ENCODE measurements at places on chromosomes 16 and 17. TPM values are rescaled to one million over a fixed set of nuclear protein-coding genes. Genes with fewer than 3 reads are reported as not detected.

DNA sequence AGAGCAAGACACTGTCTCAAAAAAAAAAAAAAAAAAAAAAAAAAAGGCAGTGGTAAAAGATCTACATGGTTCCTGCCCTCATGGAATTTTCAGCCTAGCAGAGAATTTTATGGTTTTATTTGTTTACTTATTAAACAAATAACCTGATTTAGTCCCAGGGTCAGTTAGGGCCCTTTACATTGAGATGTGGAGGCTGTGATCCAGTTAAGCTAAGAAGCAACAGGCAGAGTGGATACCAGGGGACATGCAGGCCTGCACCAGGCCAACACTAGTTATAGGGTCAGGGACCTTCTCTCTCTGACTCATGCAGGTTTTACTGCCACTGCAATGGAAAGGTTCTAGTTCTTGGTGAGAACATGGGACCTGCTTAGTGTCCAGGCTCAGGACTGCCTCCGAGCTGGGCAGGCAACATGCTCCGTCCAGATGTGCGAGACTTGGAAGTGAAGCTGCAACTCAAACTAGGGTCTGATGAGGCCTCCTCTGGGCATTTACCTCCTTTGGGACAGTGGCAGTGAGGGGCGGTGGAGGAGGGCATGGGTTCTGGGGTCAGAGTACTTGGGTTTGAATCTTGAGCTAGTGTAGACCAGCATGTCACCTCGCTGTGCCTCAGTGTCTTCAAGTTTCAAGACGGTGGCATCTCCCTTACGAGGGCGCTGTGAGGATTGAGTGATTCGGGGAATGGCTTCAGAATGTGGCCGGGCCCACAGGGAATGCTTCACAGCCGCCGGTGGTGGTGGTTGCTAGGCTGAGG is 301.8 kb downstream of the CPPED1 start:
- DNase-seq = no peak

The CIBAR2 gene
- total RNA-seq = 12.2 TPM

The TMIGD1 gene
- not detected for total RNA-seq

GRCh38 chr17:81049973-81050551 is 15.1 kb downstream of the BAIAP2 start:
- peak; percentile 90 for DNase-seq

The TOX3 gene
- 7.2 TPM for total RNA-seq

DNA sequence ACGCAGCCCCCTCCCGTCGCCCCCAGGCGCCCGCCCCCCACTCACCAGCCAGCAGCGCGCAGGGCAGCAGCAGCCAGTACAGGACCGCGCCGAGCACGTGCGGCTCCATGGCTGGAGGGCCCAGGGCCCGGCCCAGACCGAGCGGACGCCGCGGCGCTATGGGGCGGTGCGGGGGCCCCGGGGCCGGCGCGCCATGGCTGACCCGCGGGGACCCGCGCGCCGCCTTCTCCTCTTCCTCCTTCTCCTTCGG is 239 bp downstream of the PIEZO1 start:
- DNase-seq = no peak

DNA sequence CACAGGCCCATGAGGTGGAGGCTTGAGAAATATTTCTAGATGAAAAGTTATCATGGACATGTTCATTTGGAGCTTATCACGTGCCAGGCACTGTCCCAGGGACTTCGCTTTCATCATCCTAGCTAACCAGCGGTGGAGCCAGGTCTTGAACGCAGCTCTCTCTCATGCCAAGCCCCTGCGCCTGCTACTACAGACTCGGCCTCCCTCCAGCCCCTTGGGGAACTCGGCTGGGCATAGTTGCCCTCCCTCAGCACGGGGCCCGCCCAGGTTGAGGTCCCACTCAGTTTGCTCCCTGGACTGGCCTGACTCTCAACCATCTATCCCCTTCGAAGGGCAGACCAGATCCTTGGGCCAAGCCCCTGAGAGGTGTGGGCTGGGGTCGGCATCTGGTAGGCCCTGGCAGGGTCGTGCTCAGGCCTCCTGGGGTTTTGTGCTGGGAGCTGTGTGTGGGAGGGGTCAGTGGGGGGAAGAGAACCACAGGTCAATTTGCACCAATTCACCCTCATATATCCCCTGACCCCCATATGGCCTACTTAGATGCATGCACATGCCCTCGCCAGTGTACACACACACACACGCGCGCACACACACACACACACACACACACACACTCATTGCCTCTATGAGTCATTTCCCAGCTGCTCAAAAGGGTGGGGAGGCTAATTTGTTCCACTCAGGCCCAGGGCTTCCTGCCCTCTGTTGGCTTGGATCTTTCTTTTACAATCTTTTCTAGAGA is 12.1 kb upstream of the SCN4A start:
- DNase-seq = peak; percentile 56

- no peak for DNase-seq
Measured at GRCh38 chr16:86587487-86587886, 9.1 kb downstream of the FOXL1 start.

The BCL6B gene
- 2.1 TPM for total RNA-seq

The ANKS4B gene
- total RNA-seq = not detected

- no peak for DNase-seq
Measured at GRCh38 chr17:2453866-2454265, 53.0 kb upstream of the MNT start.

DNA sequence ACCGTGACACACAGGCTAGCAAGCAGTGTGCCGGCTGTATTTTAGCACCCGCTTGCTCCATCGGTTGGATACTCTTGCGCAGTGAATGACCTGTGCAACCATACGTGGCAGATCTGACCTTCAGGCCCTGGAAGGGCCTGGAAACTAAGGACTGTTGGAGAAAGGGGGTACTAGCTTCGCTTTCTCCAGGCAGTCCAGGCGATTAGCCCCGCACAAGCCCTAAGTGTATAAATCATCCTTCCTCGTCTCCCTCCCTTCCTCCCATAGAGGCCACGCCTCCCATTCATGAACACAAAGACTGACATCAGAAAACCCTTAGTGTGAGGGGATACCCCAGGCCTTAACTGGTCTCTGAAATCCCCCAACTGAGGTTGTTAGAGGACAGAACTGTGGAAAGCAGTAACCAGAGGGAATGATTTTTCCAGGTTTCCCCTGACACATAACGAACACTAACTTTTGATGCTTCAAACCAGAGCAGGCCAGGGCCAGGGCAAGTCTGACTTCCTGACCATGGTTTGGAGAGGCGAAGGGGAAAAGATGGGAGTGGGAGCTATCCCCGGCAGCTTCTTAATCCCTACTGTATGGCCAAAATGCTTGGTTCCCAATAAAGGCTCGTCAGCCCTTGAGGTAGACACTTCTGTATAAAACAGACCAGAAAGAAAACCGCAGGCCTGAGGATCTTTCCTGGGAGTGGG is 1.4 kb upstream of the DYNLL2 start:
- no peak for DNase-seq

The CLDN9 gene
- 3.1 TPM for total RNA-seq

GRCh38 chr16:82776470-82777146 is 149.8 kb downstream of the CDH13 start:
- DNase-seq = no peak

DNA sequence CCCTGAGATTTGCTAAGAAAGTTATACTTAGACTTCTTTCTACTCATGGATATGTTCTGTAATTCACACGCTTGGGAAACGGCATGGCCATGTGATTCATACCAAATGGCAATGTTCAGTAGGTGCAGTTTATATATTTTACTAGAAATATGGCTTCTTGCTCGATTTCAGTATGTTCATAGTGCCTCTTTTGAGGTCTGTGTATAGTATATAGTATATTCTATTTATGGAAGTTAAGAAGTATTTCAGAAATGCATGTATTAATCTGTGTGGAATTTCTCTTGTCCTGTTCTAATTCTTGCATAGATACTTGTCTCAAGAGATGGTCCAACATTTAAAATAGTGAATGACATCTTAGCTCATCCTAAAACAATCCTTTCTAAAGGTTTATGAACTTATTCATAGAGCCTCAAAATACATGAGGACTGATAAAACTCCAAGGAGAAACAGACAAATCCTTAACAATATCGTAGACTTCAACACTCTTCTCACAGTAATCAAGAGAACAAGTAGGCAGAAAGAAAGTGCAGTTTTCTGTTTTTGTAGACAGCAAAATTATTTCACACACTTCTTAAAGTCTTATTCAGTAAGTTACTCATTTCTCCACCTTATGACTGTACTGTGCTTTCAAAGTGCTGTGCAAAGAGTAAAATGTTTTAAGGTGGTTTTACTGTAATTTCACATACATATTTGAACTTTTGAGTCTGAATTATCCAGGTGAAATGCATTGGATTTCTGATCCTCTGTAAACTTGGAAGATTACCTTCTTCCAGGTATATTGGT is 11.1 kb downstream of the BPTF start:
- no peak for DNase-seq

DNA sequence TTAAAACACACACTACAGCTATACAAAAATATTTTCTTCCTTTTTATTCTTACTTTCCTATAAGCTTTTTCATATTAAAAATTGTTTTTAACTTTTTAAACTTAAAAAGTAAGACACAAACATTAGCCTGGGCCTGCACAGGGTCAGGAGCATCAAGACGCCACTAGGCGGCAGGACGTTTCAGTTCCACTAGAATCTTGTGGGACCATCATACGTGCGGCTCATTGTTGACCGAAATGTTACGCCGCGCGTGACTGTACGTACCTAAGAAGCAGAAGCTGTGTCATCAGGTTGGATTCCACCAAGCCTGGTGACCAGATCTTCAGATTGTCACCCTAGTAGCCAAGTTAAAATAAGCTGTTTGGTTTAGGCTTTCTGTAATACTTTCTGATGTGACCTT is 47.1 kb downstream of the USP10 start:
- DNase-seq = no peak

DNA sequence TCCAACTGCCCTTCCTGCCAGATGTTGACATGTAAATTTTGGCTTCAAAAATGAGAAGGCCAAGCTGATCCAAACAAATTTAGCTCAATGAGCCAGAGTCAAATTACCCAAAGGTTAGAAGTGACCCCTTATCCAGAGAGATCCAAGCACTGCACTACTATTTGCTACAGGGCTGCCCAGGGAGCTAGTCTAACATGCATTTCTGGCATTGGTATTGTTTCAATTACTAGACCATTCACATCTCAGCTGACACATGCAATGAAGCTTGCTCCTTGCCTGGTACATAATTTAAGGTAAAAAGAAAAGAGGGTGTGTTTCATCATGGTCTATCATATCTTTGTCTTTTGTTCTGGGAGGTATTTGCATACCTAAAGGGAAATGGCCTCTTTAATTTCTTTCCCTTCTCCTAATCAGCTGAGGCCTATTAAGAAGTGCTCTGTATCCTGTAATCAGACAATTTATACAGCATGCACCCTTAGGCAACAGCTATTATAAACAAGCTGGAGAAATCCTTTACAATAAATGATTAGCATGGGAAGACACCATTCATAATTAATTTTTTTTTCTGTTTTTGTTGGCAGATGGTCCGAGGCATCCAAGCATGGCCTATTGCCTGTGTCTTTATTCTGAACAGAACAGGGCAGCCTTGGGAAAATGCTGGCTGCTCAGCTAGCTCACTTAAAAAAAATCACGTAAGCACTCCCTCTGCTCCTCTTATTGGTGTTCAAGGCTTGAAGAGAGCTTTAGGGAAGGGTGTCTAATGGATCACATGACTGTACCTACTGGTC is 161.5 kb upstream of the SALL1 start:
- DNase-seq = no peak

- no peak for DNase-seq
Measured at GRCh38 chr16:9607515-9608230, 516.2 kb downstream of the HAPSTR1 start.

The NTN1 gene
- total RNA-seq = 6.5 TPM

DNA sequence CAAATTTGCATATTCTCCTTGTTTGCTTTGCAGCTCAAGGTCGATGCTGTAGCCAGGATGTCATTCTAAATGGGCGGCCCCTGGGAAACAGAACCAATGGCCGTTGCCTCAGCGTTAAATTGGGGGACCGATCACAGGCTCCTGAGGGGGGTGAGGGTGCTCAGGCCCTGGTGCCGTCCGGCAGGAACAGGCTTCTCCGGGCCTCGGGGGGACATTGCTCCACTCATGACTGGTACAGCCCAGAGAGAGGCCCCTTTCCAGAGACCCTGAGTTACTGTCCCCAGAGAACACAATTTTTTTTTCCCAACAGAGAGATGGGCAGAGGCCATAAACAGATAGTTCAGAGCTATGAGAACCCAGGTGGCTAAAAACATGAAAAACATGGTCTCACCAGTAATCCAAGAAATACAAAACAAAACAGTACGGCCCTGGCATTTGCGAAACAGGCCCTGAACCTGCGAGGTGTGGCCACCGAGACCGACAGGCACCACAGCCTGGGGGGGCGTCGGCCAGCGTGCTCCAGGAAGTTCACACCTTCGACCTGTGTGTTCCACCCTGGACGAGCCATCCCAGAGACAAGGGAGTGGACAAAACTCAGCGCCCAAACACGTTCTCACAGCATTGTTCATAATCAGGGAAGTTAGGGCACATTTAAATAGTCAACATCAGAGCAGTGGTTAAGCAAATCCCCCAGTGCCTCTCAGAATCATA is 82.8 kb downstream of the METRNL start:
- DNase-seq = no peak

GRCh38 chr16:8310323-8310722 is 280.0 kb downstream of the TMEM114 start:
- DNase-seq = no peak

DNA sequence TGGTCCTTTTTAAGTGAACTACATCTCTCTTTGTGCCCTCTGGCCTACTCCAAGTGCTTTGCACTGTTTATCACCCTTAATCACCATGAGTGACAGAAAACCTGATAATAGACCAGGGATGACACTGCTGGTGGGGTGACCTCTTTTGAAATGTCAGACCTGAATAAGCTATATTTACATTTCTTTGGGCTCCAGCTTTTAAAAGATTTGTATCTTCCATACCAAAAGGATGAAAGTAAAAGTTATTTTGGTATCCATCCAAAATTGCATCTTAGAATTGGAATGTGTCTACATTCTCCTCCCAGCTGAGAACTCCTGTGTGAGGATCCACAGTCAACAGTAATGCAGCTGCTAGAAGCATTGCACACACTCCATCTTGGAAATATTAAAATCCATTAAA is 370.0 kb downstream of the CDH11 start:
- DNase-seq = no peak

- DNase-seq = no peak
Measured at GRCh38 chr17:29665481-29665810, 42.7 kb upstream of the CORO6 start.

GRCh38 chr16:34802396-34802795 is 1343.0 kb downstream of the TP53TG3F start:
- DNase-seq = peak; percentile 38

- DNase-seq = no peak
Measured at GRCh38 chr16:29893553-29893952, 5.8 kb downstream of the SEZ6L2 start.

Data from upper lobe of left lung (tissue), 6 donors.